BE2C (cell line): ENCODE measurements at places on chromosomes 7 and 10.

GRCh38 chr7:145350334-145350733, 514.5 kb upstream of the TPK1 start:
- no peak for DNase-seq

GRCh38 chr7:88347090-88347489, 40.4 kb upstream of the STEAP4 start:
- no peak for DNase-seq

- no peak for DNase-seq
Measured at GRCh38 chr7:8060241-8060640, 91.6 kb downstream of the GLCCI1 start.

GRCh38 chr7:22173685-22174573, 183.0 kb downstream of the RAPGEF5 start:
- no peak for DNase-seq

DNA sequence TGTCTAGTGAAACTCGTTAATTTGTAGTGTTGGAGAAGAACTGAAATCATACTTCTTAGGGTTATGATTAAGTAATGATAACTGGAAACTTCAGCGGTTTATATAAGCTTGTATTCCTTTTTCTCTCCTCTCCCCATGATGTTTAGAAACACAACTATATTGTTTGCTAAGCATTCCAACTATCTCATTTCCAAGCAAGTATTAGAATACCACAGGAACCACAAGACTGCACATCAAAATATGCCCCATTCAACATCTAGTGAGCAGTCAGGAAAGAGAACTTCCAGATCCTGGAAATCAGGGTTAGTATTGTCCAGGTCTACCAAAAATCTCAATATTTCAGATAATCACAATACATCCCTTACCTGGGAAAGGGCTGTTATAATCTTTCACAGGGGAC, 187.6 kb downstream of the CFTR start:
- DNase-seq = no peak

GRCh38 chr10:123666318-123667236, at the start of gene GPR26:
GPR26 (plus strand) TSS chr10:123666355; CDS start chr10:123666408, 53 bp downstream.
- DNase-seq = no peak

DNA sequence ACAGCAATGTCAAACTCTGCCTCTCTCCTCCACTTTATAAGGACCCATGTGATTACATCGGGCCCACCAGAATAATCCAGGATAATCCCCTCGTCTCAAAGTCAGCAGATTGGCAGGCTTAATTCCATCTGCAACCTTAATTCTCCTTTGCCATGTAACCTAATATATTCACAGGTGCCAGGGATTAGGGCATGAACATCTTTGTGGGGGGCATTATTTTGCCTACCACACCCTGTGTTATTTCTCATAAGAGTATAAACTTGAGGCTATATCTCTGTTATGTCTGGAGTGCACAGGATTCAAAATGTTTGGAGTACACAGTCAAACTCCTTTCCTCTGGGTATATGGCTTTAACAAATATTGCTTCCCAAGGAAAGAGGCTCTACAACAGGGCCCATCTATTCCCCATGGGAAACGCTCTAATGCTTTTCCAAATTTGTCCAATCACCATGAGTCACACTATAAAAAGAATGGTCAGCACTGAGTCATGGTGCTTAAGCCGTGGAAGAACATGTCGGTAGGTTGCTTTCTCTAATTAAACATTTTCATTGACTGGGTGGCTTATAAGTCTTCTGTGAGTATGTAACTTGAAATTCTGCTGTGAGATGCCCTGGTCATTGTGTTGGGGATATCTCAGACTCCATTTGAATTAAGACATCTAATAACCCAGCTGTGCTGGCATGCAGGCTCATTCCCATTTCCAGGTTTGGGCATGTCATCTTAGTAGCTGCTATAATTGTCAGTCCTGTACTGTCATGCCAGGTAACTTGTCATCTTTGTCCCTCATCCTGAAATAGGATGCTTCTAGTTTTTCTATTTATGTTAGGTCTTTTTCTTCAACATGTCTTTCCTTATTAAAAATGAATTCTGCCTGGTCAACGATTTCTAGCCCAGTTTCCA, 11.5 kb upstream of the AKR1B10 start:
- no peak for DNase-seq

- no peak for DNase-seq
Measured at GRCh38 chr7:69176841-69177240, 421.4 kb upstream of the AUTS2 start.

- no peak for DNase-seq
Measured at GRCh38 chr7:76073335-76073990, 25.6 kb downstream of the MDH2 start.
